ENCODE measurements at places on chromosomes 1 and 21. TPM values are rescaled to one million over a fixed set of nuclear protein-coding genes. Genes with fewer than 3 reads are reported as not detected.

GRCh38 chr1:167839009-167839408 is 74.9 kb downstream of the ADCY10 start:
- DNase-seq = no peak

- DNase-seq = no peak
Observed at GRCh38 chr21:38850277-38850951, 44.7 kb downstream of the ETS2 start.

GRCh38 chr21:36565540-36565939 is 85.6 kb upstream of the CLDN14 start:
- DNase-seq = no peak

- DNase-seq = no peak
Observed at GRCh38 chr1:210151052-210151672, 81.4 kb upstream of the SERTAD4 start.

DNA sequence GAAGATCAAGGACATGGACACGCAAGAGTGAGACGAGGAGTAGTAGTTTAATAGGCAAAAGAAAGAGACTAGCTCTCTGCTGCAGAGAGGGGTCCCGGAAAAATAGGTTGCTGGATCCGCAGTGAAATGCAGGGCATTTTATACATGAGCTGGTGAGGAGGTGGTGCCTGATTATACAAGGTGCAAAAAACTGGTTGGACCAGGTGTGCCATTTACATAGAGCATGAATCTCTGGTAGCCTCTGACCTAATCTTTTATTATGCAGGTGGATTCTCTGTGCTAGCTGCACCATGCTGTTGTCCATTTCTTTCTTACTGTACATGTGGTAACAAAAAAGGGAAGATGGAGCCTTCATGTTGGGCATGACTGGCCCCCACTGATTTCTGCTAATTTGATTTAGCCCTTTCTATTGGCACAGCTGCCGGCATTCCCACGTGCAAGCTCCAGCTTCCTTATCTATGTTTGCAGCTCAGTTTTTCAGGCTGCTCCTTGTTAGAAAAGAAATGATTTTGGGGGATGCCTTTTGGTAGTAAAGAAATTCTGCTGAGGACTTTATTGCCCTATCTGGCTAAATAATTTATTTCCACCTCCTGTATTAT is 548.1 kb downstream of the BRINP3 start:
- DNase-seq = no peak

DNA sequence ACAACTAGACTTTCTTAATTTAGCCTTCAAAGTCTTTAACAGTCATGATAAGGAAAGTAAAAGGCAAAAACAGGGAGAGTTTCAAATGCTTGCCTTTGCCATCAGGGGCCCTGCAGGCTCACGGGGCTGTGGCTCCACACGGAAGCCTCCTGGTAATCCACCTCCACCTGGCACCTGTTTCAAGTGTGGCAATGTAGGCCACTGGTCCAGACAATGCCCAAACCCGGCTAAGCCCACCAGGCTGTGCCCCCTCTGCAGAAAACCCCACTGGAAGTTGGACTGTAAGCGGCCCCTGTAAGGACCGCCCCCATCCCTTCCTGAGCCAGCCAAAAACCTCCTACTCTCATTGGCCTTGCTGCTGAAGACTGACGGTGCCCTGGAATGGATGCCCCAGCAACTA is 32.5 kb downstream of the VN1R5 start:
- DNase-seq = no peak

NEXN gene
- 273 TPM for polyA plus RNA-seq

ZNF697 gene
- polyA plus RNA-seq = 12.4 TPM

LIN28A gene
- 0.07 TPM for polyA plus RNA-seq

All from muscle of arm (tissue), 14 donors.